Stimulated activated CD4-positive, alpha-beta T cell treated with anti-CD3 and anti-CD28 coated beads, Interleukin-1b, Interleukin-23, amount 100 ng/mL, for 1 hour (primary cell): ENCODE measurements at places on chromosomes 16 and 17.

DNA sequence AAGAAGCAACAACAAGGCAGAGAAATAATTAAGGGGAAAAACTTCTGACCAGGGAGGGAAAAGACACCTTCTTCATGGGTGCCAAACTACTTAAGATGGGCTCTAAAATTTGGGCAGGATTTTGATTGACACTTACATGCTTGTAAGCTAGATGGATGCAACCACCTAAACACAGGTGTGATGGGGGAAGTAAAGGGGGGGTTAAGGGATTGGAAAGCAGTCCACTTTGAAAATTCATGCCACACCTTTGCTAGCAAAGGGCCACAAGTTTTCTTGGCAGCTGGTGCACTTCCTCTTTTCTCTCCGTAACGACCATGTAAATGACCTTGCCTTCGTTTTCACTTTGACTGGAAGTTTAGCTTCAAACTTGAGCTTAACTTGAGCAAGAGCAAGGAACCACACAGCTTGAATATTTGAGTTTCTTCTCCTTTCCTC, 14.3 kb upstream of the PRKAR1A start:
- no peak for DNase-seq

- DNase-seq = no peak
These were observed 63.3 kb downstream of the TUBD1 start for GRCh38 chr17:59829217-59830006.

- DNase-seq = no peak
These were observed 146.6 kb downstream of the TRIM37 start for GRCh38 chr17:58960068-58960467.

GRCh38 chr17:60680754-60681153, 3.1 kb downstream of the BCAS3 start:
- no peak for DNase-seq

GRCh38 chr16:14202697-14203096, 131.6 kb downstream of the MRTFB start:
- no peak for DNase-seq

DNA sequence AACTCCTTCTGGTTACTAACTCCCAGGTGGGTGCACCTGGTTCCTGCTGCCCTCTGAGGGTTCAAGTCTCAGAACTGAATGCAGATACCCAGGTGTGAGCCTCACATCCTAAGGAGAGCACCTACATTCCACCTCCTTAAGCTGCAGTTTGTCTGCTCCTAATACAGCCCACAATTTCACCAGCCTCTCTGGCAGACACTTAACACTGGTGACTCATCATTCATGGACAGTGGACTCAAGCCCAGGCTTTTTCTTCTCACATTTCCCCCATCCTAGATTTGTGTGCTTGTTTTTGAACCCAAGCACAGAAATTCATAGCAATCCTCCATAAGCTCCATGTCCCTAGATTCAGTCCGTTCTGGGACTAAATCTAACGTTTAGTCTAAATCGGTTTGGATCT, 7.0 kb upstream of the MAF start:
- no peak for DNase-seq

DNA sequence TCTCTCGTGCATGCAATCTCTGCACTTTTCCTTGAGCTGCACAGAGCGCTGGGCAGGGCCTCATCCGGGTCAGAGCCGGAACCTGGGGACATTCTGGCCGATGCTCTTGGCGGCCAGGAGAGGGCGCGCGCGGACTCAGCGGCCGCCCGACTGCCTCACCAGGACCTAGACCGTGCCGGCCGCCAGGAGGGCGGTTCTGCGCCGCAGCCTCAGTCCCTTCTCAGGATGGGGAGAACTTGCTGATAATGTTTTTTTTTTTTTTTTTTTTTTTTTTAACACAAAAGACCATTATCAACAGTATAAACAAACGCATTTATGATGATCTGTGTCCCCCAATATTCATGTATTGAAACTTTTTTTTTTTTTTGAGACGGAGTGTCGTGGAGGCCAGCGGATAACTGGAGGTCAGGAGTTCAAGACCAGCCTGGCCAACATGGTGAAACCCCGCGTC, 8.1 kb upstream of the FLYWCH2 start:
- peak; percentile 16 for DNase-seq

DNA sequence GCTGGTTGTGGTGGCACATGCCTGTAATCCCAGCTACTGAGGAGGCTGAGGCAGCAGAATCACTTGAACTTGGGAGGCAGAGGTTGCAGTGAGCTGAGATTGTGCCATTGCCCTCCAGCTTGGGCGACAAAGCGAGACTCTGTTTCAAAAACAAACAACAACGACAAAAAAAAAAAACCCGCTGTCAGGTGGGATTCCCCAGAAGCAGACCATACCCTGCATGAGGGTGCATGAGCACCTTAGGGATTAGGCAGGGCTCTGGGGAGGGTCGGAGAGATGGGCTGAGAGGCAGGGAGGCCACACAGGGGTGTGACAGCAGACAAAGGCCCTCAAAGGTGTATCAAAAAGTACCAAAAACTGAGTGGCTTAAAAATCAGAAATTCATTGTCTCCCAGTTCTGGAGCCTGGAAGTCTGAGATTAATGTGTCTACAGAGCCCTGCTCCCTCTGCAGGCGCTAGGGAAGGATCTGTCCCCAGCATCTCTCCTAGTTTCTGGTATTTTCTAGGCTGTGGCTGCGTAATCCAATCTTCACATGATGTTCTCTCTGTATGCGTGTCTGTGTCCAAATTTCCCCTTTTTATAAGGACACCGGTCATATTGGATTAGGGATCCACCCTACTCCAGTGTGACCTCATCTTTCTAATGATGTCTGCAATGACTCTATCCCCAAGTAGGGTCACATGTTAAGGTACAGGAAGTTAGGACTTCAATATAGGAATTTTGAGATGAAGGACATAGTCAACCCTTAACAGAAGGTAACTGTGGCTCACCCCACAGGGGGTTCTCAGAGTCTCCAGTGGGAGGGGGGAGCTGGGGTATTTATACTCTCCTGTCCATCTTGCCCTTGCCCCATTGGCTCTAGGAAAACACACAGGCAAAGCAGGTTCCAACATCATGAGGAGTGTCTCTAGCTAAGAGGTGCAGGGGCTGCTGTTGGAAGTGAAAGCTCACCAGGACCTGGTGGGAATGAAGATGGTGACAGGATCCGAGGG, 13.6 kb upstream of the TVP23A start:
- no peak for DNase-seq

- no peak for DNase-seq
These were observed 4.7 kb upstream of the CCL18 start for GRCh38 chr17:36059406-36059805.

GRCh38 chr17:45289301-45290268, 27.2 kb downstream of the MAP3K14 start:
- no peak for DNase-seq

GRCh38 chr17:9874722-9875121, 30.3 kb downstream of the RCVRN start:
- no peak for DNase-seq
